ENCODE measurements at places on chromosomes 13 and 19.

- no peak for DNase-seq
Observed at GRCh38 chr19:13748169-13748828, 16.0 kb upstream of the MRI1 start.

DNA sequence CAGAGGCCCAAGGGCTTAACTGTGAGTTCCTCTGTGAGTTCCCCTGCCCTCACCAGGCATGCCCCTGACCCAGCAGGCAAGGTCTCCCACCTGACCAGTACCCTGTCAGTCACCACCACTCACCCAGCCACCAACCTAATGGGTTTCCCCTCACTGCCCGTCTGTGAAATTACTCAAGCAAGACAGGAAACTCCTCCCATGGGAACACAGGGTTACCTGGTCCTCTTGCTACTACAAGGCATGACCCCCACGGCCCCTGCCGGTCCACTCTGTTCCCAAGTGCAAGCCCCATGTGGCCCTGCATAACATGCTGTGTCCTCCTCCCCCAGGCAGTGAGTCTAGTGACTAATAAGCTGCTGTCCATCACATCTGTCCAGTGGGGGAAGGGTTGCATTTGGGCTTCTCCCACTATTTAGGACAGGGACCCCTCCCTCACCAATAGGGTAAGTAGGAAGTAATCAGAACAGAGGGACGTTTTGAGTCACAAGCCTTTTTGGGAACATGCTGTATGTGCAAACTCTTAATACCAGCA is 8.0 kb upstream of the DHRS12 start:
- no peak for DNase-seq

GRCh38 chr13:47332149-47332548 is 435.3 kb upstream of the HTR2A start:
- DNase-seq, result no peak

DNA sequence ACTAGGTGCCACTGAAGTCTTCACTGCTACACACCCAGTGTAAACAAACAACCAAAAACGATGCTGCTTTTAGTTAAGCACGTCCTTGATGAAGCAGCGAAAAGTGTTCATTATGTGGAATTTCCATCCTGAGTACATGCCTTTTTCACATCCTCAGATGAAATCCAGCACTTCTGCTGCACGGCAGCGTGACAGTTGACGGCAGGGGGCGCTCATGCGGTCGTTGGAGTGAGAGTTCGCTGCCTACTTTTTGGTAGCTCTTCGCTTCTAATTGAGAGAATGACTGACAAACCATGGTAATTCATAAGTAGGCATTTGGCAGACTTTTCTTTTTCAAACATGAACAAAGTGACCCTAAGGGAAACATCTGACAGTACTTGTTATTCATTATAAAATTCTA is 1124.9 kb downstream of the EFNB2 start:
- DNase-seq, result no peak

GRCh38 chr13:31184981-31185645 is 14.7 kb upstream of the B3GLCT start:
- DNase-seq, result no peak

GRCh38 chr19:18940769-18941627 is at the start of gene HOMER3:
TSS of gene HOMER3 (minus strand) at chr19:18941217. CDS start at chr19:18938982, 2,235 bp downstream.
- DNase-seq, result peak; percentile 12

GRCh38 chr13:54633456-54633855 is 1604.8 kb downstream of the OLFM4 start:
- DNase-seq, result no peak

DNA sequence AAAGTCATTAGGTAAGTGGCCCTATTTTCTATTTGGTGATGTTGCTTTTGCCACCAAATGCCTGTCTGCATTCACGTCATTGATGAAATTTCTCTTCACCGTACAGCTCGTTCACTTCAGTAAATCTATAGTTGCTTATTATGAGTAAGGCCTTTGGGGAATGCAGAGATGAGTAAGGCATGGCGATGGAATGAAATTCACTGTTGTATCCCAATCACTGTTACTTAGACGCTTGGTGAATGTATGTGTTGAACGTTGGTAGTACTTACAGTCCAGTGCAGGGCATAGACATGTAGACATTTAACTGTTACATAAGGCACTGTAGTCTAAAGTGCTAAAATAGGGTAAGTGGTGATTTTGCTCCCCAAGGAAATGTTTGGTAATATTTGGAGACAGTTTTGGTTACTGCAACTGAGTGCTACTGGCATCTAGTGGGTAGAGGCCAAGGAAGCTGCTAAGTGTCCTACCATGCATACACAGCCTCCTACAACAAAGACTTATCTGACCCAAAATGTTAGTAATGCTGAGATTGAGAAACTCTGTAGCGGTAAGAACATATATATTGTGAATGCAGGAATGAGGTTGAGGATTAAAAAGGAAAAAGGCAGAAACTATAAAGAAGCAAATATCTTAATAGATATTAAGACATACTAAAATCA is 5.8 kb downstream of the AKAP11 start:
- DNase-seq, result no peak

DNA sequence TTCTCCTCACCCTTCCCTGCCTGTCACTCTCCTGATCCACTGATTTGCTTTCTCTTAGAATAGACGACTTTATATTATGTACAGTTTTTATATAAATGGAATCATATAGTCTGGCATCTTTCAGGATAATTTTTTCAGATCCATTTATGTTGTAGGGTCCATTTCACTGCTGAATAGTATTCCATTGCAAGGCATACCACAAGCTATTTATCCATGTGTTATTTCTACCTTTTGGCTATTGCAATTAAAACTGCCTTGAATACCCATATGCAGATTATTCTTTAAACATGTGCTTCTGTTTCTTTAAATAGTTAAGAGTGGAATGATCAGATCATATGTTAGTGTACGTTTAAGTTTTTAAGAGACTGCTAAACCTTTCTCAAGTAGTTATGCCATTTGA is 17.8 kb upstream of the ZNF177 start:
- DNase-seq, result no peak

- DNase-seq, result no peak
Observed at GRCh38 chr19:7845390-7846154, 15.6 kb downstream of the EVI5L start.

- no peak for DNase-seq
Observed at GRCh38 chr13:40792284-40793051, 3.1 kb downstream of the SLC25A15 start.

DNA sequence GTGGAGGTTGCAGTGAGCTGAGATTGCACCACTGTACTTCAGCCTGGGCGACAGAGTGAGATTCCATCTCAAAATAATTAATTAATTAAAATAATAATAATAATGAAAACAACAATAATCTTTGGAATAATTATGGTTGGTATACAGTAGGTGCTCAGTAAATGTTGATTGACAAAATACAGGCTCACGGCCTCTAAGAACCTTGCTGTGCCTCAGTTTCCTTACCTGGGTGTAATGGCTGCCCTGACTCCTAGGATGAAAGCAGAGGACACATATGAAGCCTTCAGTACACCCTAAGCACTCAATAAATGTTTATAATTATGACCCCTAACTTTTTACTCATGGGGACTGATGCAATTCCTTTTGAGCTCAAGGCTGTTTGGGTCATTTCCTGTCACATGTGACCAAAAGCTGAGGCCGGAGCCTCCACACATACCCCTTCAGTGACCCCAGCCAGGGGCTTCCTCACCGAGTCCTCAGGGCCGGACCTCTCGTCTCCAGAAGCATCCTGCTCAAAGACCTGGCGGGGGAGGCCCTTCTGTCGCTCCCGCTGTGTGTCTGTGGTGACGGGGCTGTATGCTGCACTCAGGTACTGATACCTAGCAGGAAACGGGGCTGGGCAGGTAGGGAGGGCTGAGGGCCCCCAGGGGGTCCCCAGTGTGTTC is 10.5 kb downstream of the DOCK6 start:
- no peak for DNase-seq

DNA sequence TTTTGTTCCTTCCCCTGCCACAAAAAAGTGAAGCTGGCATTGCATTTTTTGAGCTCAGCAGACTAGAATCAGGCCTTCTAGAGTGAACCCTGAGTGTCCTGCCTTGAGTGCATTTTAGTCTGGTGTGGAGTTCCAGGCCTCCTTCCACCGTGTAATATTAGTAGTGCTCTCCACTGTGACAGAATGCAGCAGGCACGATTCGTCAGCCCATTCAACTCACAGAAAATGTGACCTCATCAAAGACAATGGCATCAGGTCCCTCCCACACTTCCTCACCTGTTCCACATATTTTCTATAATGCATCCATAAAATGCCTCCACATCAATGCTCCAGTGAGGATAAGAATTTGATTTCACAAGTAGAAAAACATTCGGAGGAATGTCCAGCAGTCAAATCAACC is 227.6 kb downstream of the FGF9 start:
- no peak for DNase-seq

GRCh38 chr13:22271903-22272302 is 601.0 kb downstream of the FGF9 start:
- DNase-seq, result no peak

DNA sequence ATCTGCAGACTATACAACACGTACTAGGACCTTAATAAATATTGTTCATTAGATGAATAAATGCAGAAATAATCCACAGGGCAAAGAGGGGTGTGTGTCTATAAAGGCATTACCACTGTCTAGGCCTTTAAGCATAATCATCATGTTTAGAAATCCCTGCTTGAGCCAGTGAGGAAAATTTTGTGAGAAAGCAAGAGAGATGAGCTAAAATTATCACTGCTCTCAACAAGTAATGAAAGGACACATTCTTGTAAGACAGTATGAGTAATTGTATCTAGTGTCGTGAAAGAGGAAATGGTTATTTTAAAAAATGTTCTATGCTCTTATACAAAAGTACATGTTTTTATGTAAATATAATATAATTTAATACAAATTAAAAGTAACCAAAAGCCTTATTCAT is 1699.4 kb downstream of the PCDH9 start:
- no peak for DNase-seq

GRCh38 chr13:35909091-35909490 is 222.1 kb downstream of the DCLK1 start:
- DNase-seq, result no peak

- DNase-seq, result no peak
Observed at GRCh38 chr13:27171244-27171826, at the start of gene USP12. TSS of gene USP12 (minus strand) at chr13:27171811. CDS start at chr13:27171639, 172 bp downstream.

Data from GF-D8 (cell line).